ENCODE measurements at places on chromosomes 7 and 10. TPM values are rescaled to one million over a fixed set of nuclear protein-coding genes. Genes with fewer than 3 reads are reported as not detected.

TMEM273 gene
- total RNA-seq = 5.0 TPM

POLD2 gene
- 42.4 TPM for total RNA-seq

AS3MT gene
- total RNA-seq = 3.5 TPM

ALKBH4 gene
- 12.2 TPM for total RNA-seq

CYP3A7 gene
- total RNA-seq = 0.20 TPM

PRSS37 gene
- not detected for total RNA-seq

LRRD1 gene
- total RNA-seq = not detected

GIMAP2 gene
- 9.6 TPM for total RNA-seq

SOSTDC1 gene
- 10.3 TPM for total RNA-seq

ACBD7 gene
- 0.25 TPM for total RNA-seq

XPNPEP1 gene
- total RNA-seq = 47.1 TPM

SLC18A3 gene
- not detected for total RNA-seq

CFAP43 gene
- 2.6 TPM for total RNA-seq

LLCFC1 gene
- not detected for total RNA-seq

MYO1G gene
- 2.4 TPM for total RNA-seq

ITPRID1 gene
- total RNA-seq = not detected

MUC3A gene
- not detected for total RNA-seq

ASIC3 gene
- 5.2 TPM for total RNA-seq

PRRT4 gene
- 1.1 TPM for total RNA-seq

FOXK1 gene
- total RNA-seq = 43.9 TPM

SPDYE2 gene
- not detected for total RNA-seq

ST8SIA6 gene
- not detected for total RNA-seq

TSPAN13 gene
- total RNA-seq = 5.3 TPM

UCN3 gene
- total RNA-seq = not detected

KCNH2 gene
- 6.7 TPM for total RNA-seq

NPC1L1 gene
- total RNA-seq = 0.11 TPM

GHRHR gene
- total RNA-seq = not detected

OR2A5 gene
- total RNA-seq = not detected

DRGX gene
- not detected for total RNA-seq

PROSER2 gene
- total RNA-seq = 2.7 TPM

TNPO3 gene
- 22.9 TPM for total RNA-seq

STAG3 gene
- total RNA-seq = 0.92 TPM

CYP3A4 gene
- not detected for total RNA-seq

EN2 gene
- total RNA-seq = 0.67 TPM

MYPN gene
- total RNA-seq = not detected

UPK3B gene
- 1.7 TPM for total RNA-seq

ANKRD61 gene
- total RNA-seq = not detected

GBX1 gene
- total RNA-seq = not detected

PPP1R9A gene
- 15.2 TPM for total RNA-seq

SPDYE9 gene
- not detected for total RNA-seq

PSD gene
- total RNA-seq = 23.2 TPM

MNX1 gene
- not detected for total RNA-seq

C10orf90 gene
- total RNA-seq = not detected

CALY gene
- not detected for total RNA-seq

NRCAM gene
- 2.8 TPM for total RNA-seq

COL26A1 gene
- total RNA-seq = 0.72 TPM

MOGAT3 gene
- total RNA-seq = not detected

GTF2IRD1 gene
- 16.0 TPM for total RNA-seq

HSPA12A gene
- total RNA-seq = 34.1 TPM

FEZF1 gene
- total RNA-seq = not detected

SVOPL gene
- total RNA-seq = 1.3 TPM

TMEM213 gene
- not detected for total RNA-seq

TPST1 gene
- 24.0 TPM for total RNA-seq

ORC5 gene
- 20.3 TPM for total RNA-seq

SLC25A40 gene
- total RNA-seq = 10.4 TPM

All from ovary (tissue), 10 donors.